ENCODE measurements at places on chromosomes 3 and 15.
A peak's percentile ranks its signal among the peaks of the same experiment; 100 is the strongest.

GRCh38 chr3:102476198-102476597 is 41.4 kb downstream of the ZPLD1 start:
- no peak for DNase-seq

GRCh38 chr3:192825657-192826200 is 91.9 kb downstream of the MB21D2 start:
- DNase-seq, result no peak

DNA sequence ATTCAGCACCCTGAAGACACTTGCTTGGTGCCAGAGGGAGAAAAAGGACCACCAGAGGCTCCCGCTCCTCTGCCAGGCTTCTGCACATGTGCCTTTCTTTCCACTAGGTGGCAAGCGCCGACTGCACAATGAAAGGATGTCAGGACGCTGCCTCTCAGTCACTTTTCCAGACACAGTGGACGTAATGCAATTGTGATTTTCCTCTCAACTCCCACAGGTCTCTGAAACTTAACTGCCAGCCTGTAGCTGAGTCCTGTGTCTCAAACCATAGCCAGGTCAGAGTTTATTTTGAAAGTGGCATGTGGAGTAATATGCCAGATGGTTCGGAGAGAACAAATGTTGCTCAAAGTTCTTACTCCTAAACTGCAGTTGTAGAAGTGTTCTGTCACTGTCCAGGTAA is 162.9 kb downstream of the ITPR1 start:
- DNase-seq, result peak; percentile 83

GRCh38 chr15:65208647-65209046 is 2.6 kb downstream of the CILP start:
- DNase-seq, result no peak
